ENCODE measurements at places on chromosomes 2 and 18.

- no peaks in the 10 kb centered on the region for H3K36me3 ChIP-seq
- H3K27ac ChIP-seq = no peak overlapping the region
- H3K27me3 ChIP-seq = no peaks in the 10 kb centered on the region
- H3K4me1 ChIP-seq = peaks cover 21% of the 10 kb centered on the region
- no peak overlapping the region for H3K4me3 ChIP-seq
- DNase-seq = peak; percentile 66
Measured at GRCh38 chr18:49628881-49629795, 67.3 kb downstream of the LIPG start.

DNA sequence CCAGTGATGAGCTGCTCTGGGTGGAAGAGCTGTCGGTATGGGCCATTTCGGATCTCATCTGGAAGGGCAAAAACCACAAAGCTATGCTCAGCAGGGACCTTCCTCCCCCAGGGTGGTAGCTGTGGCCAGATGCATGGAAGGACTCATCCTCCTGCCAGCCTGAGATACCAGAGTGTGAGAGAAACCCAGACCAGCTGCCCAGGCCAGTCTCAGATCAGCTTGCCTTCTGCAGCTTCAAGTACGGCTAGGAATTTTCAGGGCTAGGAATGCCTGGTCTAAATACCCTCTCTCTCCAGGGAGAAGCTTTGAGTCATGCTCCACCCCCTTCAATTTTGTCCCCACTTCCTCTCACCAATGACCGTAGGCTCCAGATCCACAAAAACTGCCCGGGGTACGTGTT lies 1.4 kb upstream of the TUBA4B start:
- H3K27me3 ChIP-seq = no peaks in the 10 kb centered on the region
- peak overlapping the region; percentile 93 for H3K4me3 ChIP-seq

DNA sequence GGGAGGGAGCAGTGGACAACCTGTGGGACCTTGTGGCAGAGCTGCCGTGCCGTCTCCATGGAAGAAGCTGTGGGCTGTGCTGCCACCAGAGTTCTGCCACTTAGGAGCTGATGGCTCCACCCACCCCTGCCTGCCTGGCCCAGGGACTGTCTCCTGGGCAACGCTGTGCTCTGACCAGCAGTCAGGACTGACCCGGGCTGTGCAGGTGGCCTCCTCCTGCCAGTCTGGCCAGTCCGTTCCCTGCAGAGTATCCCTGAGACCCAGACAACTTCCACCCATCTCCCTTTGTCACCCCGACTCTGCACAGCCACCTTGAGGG lies 12.8 kb downstream of the ASIC4 start:
- H3K36me3 ChIP-seq = no peaks in the 10 kb centered on the region
- peaks cover 20% of the 10 kb centered on the region for H3K27me3 ChIP-seq
- no peaks in the 10 kb centered on the region for H3K4me1 ChIP-seq
- H3K4me3 ChIP-seq = no peak overlapping the region
- no peak for DNase-seq

DNA sequence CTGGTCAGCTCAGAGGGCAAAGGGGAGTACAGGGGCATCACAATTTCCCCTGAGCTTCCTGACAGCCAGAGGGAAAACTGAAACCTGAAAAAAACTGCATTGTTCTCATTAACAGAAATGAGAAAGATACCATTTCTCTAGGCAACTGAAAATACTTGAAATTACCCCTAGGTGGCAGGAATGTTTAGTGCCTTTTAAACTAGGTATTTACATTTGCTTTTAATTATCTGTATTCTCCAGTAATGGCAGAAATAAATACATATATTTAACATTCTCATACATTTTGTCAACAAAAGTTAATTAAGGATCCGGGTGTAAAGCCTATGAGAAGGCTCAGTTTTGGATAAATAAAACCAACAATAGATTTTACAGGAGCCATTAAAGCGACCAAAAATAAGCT lies 34.5 kb downstream of the RPL31 start:
- H3K4me3 ChIP-seq = no peak overlapping the region
- no peaks in the 10 kb centered on the region for H3K4me1 ChIP-seq
- no peak overlapping the region for H3K27ac ChIP-seq
- no peak for DNase-seq

DNA sequence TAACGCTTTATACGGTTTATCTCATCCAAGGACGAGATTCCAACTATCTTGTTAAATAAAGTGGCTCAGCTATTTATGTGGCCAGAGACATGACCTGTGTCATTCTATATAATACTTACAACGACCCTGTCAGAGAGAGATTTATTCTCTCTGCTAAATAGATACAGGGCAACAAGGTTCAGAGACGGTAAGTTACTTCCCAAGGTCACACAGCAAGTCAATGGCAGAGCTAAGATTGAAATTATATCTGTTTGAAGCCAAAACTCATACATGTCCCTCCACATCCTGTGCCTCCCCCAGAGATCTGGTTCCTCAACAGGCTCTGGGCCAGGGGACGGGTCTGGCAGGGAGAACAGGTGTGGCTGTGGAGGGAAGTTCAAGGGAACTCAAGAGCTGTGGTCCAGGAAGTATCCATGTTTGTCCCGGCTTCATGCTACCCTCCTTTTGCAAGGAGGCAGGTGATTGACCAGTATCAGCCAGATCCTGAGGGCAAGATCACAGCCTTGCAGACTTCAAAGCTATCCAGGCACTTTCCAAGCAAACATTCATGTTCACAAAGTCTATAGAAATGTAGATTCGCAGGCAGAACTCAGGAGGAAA lies 99.8 kb downstream of the CAPN13 start:
- H3K27me3 ChIP-seq = no peaks in the 10 kb centered on the region
- no peaks in the 10 kb centered on the region for H3K4me1 ChIP-seq
- H3K4me3 ChIP-seq = no peak overlapping the region

GRCh38 chr2:80392441-80392840 lies 87.9 kb upstream of the LRRTM1 start:
- H3K27ac ChIP-seq = no peak overlapping the region
- H3K36me3 ChIP-seq = no peaks in the 10 kb centered on the region
- no peak for DNase-seq
- H3K4me1 ChIP-seq = no peaks in the 10 kb centered on the region
- H3K4me3 ChIP-seq = no peak overlapping the region
- H3K27me3 ChIP-seq = no peaks in the 10 kb centered on the region

All from Peyer's patch (tissue), 4 donors.